ENCODE measurements at places on chromosomes 11 and 22.

DNA sequence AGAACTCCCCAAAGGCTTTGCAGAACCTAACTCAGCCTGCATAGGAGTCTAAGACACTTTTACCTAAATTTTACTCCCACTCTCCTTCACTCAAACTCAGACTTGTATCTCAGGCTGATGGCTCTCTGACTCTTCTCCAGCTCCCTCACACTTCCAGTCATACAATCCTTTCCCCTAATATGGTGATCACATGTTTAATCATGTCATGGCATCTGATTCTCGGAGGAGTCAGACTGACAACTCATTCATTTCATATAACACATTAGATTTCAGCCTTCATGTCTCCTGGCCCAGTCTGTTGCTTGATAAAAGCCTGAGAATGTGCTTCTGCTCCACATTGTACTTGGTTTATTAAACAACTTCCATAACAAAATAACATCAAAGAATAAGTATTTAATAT lies 1503.9 kb upstream of the TENM4 start:
- no peak for DNase-seq

DNA sequence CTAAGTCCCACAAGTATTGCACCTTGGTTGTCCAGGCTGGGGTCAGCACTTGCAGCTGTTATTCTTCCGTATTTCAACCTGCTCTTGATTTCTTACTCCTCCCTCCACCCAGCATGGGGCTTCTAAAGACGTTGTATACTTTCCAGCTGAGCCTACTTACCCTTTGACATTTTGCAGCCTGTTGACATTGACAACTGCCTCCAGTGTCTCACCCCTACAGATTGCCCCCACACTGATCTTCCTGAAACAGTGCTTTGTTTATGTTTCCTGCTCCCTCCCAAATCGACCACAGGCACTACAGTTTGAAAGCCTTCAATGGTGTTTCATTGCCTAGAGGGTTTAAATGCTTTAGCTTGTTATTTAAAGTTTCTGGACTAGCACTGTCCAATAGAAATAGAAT lies 56.6 kb downstream of the FAM83F start:
- no peak for DNase-seq

- no peak for DNase-seq
These were observed 386.3 kb upstream of the CADM1 start for GRCh38 chr11:115890500-115890899.

DNA sequence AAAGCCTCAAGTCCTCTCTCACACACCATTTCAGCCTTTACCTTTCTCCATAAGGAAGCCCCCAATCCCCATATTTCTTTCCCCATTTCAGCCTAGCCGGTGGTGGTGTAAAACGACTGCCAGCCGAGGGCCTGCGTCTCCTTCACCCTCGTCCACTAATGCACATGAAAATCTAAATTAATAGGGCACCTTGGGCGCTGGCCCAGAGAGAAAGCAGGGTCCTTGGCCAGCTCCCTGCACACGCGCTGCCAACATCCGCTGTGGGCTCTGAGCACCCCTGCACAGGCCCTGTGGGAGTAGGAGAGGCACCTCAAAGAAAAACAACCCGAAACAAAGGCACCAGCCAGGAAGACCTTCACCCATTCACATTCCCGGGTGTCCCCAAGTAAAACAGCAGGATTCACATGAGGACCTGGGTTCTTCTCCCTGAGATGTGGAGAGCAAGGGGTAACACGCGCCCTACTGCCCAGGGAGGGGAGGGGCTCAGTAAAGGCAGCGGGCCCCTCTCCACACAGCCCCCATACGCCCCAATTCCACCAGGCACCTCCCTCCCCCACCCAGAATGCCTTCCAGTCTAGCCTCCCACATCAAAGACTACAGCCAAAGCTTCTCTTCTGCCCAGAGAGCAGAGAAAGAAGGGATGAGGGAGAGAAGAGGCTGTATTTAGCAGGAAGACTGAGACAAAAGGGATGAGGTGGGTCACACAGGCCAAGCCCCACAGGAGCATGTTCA lies 79.0 kb downstream of the MICAL3 start:
- DNase-seq, result no peak

DNA sequence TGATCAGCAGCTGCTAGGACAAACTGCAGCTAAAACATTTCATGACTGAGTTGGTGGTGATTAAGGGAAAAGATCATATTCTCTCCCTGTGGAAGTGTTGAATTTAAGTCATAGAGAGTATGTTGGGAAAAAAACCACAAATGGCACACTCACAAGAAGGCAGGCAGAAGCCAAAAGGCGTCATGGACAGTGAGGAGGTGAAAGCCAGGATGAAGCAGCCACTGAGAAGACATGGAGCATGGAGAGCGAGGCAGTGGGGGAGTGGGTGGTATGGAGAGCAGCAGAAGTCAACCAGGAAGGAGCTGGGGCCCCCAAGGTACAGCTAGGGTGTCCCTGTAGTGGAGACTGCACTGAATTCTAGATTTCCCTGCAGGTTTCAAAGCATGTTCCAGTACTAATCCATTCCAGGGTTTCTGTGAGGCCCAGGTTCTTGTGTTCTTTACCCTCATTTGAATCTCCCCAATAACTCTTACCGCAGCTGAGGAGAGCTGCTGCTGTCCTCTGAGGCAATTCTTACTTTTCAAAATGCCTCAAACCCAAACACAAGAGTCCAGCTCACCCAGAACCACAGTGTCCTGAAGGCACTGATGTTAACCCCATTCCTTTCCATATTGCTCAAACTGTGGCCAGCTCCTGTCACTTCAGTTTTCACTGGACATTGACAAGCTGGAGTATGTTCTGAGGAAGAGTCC lies 191.8 kb upstream of the E2F8 start:
- no peak for DNase-seq

GRCh38 chr11:75203138-75203537 lies 37.4 kb upstream of the TPBGL start:
- DNase-seq, result no peak

DNA sequence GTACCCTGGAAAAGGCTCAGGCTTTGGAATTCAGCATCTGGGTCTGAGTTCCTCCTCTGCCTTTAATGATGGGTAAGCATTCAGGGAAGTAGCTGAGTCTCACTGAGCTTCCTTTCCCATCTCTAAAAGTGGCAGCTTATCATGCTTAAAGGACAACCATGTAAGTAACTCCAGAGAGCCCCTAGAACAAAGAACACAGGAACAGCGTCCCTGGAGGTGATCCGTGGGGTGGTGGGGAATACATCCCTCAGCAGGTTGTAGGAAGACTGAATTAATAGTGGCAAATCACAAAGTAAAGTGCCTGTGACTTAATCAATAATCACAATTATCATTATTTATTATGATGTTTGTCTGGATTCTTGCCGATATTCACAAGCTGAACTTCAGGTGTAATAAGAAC lies 114.7 kb upstream of the ISX start:
- DNase-seq, result no peak

- DNase-seq, result no peak
These were observed 83.1 kb downstream of the PARVA start for GRCh38 chr11:12460466-12460865.
